Upper lobe of right lung (tissue), 1 donor: ENCODE measurements at places on chromosomes 3 and 15. TPM values are rescaled to one million over a fixed set of nuclear protein-coding genes. Genes with fewer than 3 reads are reported as not detected.

ZNF860 gene
- total RNA-seq = 1.6 TPM

SLC15A2 gene
- total RNA-seq = 63.6 TPM

ADCY5 gene
- 4.0 TPM for total RNA-seq

PRR23C gene
- total RNA-seq = not detected

SEMA6D gene
- 8.0 TPM for total RNA-seq

COLQ gene
- total RNA-seq = 1.1 TPM

GOLGA8R gene
- 5.3 TPM for total RNA-seq

RFC4 gene
- total RNA-seq = 8.3 TPM

CCDC80 gene
- total RNA-seq = 60.4 TPM

SLC27A2 gene
- total RNA-seq = 0.96 TPM

SMCO1 gene
- total RNA-seq = not detected

KAT2B gene
- total RNA-seq = 52.6 TPM

INKA1 gene
- total RNA-seq = 6.6 TPM

ISLR2 gene
- total RNA-seq = 4.0 TPM

RHOV gene
- not detected for total RNA-seq

ZBED2 gene
- total RNA-seq = 6.4 TPM

SLC12A1 gene
- not detected for total RNA-seq

MYL3 gene
- total RNA-seq = 3.8 TPM

LRRN1 gene
- total RNA-seq = 5.2 TPM

PAQR5 gene
- total RNA-seq = 37.9 TPM

GOLGA8G gene
- total RNA-seq = not detected

STRIT1 gene
- total RNA-seq = not detected

PTPRG gene
- 86.7 TPM for total RNA-seq

ASB14 gene
- not detected for total RNA-seq

CELF6 gene
- 5.4 TPM for total RNA-seq

TNNC1 gene
- 88.9 TPM for total RNA-seq

PODXL2 gene
- total RNA-seq = 3.7 TPM

POU1F1 gene
- total RNA-seq = not detected

MRPL46 gene
- 17.0 TPM for total RNA-seq

CFAP92 gene
- 1.9 TPM for total RNA-seq

CHCHD6 gene
- 17.1 TPM for total RNA-seq

RPLP1 gene
- total RNA-seq = 1,255 TPM

BRPF1 gene
- 23.7 TPM for total RNA-seq

CCDC9B gene
- 72.5 TPM for total RNA-seq

SI gene
- total RNA-seq = not detected

CSPG5 gene
- 5.4 TPM for total RNA-seq

SELENOK gene
- 44.5 TPM for total RNA-seq

CASR gene
- total RNA-seq = 0.20 TPM

GP5 gene
- 0.26 TPM for total RNA-seq
